ENCODE measurements at places on chromosomes 2 and 18.

DNA sequence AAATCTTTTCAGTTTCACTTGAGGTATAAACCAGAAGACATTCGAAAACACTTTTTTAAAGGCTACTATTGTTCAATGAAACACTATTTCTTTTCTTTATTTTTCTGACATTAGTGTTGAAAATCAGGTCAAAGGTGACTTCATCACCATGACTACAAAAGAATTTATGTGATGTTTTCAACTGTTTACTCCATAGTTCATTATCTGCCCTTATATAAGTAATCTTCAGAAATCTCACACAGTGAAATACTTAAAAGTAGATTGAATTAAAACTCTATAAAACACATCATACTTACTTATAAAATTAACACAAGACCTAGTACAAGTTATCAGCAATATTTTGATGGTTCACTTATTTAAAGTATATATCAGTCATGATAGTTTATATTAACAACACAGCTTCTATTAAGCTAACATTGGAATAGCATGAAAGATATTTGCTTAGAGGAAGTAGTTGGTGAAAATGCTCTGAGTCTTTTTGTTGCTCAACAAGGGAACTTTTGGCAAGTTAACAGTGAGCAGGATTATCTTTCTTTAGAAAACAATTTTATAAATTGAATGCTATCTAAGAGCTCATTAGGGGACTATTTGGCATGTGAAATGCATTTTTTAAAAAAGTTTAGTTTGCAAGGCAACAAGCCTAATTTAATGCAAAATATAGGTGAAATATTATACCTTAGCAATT is 60.8 kb downstream of the MC4R start:
- DNase-seq: no peak

GRCh38 chr2:8671176-8671575 is 10.7 kb upstream of the ID2 start:
- DNase-seq: no peak

- DNase-seq: no peak
Observed at GRCh38 chr18:79935098-79935480, 16.4 kb downstream of the SLC66A2 start.

DNA sequence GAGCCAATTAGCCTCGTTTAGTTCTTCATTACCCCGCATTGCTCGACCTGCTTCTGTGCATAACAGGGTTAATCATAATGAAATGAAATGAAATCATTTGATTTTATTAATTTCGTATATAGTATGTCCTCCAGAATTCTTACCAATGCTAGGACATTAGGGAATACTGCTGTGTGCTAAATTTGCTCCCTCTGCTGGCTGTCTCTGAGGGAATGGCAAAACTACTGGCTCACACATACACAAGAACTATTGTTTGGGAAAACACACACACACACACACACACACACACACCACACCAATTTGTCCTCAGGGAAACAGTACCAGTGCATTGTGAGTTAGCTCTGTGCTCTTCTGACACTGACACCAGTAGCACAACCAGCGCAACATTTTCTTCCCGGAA is 273.3 kb upstream of the TCF4 start:
- DNase-seq: no peak

DNA sequence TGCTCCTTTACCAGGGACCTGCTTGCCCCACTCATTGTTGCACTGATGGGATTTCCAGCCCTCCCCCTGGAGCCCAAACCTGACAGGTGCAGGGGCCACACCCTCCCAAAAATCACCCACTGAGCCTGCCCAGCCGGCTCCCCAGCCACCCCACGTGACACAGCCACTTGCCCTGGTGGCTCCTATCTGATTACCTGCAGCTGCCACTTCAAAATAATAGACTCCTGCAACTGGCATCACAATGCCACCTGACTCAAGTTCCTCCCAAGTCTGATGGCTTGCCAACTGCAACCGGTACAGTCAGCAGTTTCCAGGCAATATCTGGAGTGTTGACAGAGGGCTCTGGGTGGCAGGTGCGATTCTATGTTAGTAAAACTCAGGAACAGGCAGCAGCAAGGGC is 66.2 kb downstream of the CRACDL start:
- peak; percentile 25 for DNase-seq

DNA sequence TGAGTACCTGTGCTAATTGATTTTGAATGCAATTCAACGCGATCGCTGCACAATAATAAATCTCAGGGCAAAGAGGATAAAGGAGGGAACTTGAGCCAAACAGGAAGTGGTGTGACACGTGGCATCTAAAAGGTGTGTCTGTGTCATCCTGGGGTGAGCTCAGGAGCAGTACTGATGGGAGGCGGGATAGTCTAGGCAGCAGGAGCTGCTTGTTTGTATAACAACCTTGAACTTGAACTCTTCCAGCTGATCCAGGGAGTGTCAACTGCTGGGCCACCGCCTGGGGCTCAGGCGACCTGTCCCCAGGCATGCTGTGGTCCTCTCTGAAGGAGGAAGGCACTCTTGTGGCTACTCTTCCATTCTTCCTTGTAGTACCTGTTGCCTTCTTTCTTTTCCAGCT is 61.2 kb downstream of the BOD1L2 start:
- DNase-seq: peak; percentile 5

- no peak for DNase-seq
Observed at GRCh38 chr2:52429171-52429570, 1338.4 kb upstream of the CHAC2 start.

DNA sequence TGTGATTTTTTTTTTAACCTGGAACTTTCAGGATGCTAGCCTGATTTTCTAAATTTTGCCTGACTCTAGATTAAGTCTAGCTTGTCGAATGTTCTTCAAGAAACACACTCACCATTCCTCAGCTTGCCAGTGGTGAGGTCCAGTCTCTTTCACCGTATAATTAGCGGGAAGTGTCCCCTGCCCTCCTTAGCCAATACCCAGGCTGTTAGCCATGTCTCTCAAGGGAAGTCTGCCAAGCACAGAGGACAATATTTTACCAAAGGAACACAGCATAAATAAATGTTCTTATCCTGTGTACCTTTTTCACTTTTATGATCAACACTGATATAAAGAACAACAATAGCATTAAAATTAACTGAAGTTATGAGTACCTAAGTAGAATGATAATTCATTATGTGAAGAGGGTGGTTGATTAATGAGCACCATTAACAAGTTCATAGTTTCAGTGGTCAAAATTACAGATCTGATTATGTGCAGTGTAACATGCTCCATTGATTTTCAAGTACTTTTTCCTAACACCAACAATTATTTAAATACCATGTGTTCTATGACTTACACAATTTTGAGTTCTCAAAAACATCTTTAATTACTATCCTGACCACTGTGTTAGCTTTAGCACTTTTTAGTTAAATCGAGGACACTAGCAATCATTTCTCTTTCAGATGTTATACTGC is 445.8 kb upstream of the RAB12 start:
- DNase-seq: no peak

DNA sequence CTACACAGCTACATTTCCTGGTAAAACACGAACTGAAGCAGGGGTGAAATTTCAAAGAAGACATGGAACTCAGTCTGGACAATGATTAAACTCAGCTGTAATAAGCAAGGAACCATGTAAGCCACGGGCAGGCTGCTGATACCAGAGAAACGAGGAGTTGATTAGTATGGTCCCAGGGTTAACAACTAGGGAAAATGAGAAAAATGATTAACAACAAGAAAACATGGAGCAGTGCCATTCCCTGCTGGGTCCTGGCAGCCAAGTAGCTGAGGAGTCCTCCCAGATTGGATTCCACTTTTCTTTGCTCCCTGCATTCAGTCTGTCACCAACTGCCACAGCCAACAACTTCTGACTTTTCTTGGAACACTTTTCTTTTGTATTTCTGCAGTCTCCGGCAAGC is 517.0 kb upstream of the KLHL29 start:
- no peak for DNase-seq

DNA sequence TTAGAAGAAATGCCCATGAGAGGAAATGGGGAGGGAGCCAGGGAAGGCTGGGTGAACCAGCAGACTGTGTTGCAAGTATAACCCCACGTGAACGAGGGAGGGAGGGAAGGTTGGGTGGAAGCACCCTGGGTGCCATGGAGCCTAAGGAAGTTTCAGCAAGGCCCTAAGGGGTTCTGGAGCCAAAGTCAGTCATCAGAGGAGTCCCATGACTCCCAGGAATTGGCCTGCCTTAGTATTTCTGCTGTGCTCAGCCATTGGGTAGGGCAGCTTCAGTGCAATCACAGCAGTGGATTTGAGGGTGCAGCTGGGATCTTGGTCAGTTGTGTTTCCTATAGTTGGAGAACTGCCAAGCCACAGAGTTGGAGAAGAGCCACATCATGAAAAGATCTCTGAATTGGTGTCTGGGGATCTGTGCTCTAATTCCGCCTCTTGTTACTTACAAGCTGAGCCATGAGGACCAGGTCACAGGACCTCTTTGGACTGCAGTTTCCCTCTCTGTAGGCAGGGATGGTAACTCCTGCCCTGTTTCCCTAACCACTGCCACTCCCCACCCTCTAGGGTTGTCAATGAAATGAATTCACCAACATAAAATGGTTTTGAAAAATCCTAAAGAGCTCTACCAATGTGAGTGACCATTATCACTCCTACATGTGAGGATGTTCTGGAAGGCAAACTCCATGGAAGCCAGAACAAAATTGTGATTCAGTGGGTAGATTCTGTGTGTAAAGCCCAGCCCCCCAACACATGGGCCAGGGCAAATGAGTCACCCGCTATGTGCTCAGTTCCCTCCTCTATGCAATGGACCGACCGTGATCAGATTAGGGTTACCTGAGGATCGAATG is 108.9 kb downstream of the CLIP4 start:
- DNase-seq: peak; percentile 43

DNA sequence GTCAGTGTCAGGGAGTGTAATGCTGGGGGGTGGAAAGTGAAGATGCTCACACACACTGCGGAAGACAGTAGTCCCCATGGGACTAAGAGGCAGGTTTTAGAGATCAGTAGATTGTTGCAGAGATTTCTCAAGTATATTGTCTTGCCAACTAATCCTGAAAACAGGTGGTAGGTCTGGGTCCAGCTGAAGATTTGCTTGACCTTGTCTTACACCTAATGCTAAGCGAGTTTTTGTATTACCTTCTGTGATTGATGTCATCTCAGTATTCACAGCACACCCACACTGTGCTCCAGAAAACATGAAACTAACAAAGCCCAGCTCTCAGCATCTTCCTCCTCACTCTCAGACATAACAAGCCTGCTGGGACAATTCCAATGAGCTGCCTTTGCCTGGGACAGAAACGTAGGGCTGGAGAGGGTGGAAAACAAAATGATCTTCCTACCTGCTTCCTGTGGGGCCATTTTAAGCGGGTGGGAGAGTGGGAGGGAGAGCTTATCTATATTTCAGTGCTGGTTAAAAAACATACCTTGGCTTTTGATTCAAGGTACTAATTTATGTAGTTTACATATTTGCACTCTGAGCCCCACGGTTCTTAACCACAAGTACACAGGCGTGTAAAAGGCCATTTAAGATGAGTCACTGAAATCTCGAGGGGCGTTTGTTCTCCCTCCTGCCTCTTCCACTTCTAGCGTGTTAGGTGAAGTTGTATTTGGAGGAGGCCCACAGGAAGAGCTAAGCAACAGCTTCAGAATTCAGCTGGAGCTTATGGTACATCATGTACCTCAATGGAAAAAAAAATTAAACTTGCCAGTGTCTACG is 23.1 kb upstream of the RBMS1 start:
- no peak for DNase-seq

GRCh38 chr2:187382131-187382530 is 65.9 kb downstream of the CALCRL start:
- DNase-seq: no peak

GRCh38 chr2:100234141-100234540 is 88.2 kb downstream of the LONRF2 start:
- DNase-seq: no peak

- no peak for DNase-seq
Observed at GRCh38 chr18:35106845-35107148, 65.6 kb downstream of the MAPRE2 start.

- no peak for DNase-seq
Observed at GRCh38 chr2:175068534-175068933, 63.4 kb upstream of the CHN1 start.

GRCh38 chr2:194100201-194100600 is 1556.8 kb upstream of the SLC39A10 start:
- DNase-seq: no peak

GRCh38 chr2:216715402-216715974 is 20.1 kb upstream of the IGFBP5 start:
- no peak for DNase-seq

GRCh38 chr2:238730881-238731280 is 117.0 kb upstream of the TWIST2 start:
- no peak for DNase-seq

DNA sequence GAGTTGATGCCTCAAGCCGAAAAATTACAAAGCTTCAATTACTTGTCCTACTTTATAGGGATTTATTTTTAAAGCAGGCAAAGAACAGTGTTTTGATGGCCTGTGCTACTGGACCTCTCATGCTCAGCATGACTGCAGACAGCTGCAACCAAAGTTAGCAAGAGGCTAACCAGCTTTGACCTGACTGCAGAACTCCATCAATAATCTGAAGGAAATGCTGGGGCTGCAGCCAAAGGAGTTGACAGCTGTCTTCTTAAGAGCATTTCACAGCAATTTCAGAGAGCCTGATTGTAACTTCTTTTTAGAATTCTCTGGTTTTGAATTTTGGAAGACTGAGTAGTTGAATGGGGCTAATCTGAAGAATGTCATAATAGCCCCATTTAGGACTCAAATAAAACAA is 46.5 kb upstream of the SESTD1 start:
- DNase-seq: no peak

GRCh38 chr2:45769056-45769455 is 117.6 kb downstream of the PRKCE start:
- no peak for DNase-seq

GRCh38 chr18:45571195-45571594 is 44.1 kb upstream of the SLC14A2 start:
- DNase-seq: no peak

DNA sequence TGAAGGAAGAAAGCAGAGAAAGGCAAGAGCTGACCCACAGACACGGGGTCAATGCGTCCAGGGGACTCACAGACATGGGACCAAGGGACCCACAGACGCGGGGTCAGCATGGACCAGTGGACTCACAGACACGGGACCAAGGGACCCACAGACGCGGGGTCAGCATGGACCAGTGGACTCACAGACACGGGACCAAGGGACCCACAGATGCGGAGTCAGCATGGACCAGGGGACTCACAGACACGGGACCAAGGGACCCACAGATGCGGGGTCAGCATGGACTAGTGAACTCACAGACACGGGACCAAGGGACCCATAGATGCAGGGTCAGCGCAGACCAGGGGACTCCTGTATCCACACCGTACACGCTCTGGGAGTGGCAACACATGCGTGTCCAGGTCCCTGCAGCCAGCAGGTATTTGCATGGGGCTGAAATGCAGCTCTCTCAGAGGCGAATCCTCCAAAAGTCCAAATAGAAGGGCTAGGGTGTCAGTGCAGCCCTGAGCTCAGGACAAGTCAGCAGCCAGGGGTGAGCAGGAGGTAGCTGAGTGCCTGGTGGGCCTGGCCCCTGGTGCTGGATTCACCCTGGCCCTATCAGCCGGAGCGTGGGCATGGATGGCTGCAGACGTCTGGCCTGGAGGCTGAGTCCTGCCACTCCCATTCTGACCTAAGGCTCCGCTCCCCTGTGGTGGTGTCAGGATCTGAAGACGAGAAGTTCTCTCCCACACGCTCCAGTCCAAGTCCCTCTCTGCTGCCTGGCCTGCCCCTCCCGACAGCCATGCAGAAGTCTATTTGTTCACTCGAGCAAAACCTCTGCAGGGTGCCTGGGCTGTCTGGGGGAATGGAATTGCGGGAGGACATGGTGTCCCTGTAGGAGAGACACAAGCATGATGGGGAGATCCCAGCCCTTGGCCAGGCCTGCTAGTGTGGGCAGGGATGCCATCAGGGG is 28.5 kb downstream of the TMEM18 start:
- DNase-seq: no peak

All from LoVo (cell line).